Activated CD4-positive, alpha-beta T cell treated with anti-CD3 and anti-CD28 coated beads for 48 hours (primary cell): ENCODE measurements at places on chromosomes 5 and 9.

GRCh38 chr5:100838048-100838473, 65.0 kb downstream of the ST8SIA4 start:
- no peak for DNase-seq

- DNase-seq, result no peak
These were observed 375.8 kb downstream of the GADD45G start for GRCh38 chr9:89980600-89980999.

- DNase-seq, result no peak
These were observed 11.9 kb downstream of the ZCCHC9 start for GRCh38 chr5:81313278-81313677.

- DNase-seq, result no peak
These were observed 76.9 kb downstream of the IPO11 start for GRCh38 chr5:62489471-62489870.

DNA sequence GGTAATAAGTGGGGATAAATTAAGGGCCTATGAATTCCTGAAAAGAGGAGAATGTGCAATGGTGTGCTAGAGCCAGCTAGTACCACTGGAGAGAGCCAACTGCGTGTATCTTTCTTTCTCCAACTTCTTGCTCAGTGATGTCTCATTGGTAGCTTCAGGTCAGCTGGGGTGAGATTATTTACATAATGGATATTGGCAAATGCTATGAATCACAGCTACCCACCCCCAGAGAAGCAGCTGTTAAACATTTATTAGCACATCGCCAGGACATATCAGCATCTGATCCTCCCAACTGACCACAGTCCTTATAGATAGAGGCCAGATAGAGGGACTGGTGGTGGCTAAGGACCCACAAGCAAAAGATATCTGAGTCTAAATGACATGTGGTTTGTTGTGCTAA, 421.3 kb downstream of the ACTL7B start:
- DNase-seq, result no peak

DNA sequence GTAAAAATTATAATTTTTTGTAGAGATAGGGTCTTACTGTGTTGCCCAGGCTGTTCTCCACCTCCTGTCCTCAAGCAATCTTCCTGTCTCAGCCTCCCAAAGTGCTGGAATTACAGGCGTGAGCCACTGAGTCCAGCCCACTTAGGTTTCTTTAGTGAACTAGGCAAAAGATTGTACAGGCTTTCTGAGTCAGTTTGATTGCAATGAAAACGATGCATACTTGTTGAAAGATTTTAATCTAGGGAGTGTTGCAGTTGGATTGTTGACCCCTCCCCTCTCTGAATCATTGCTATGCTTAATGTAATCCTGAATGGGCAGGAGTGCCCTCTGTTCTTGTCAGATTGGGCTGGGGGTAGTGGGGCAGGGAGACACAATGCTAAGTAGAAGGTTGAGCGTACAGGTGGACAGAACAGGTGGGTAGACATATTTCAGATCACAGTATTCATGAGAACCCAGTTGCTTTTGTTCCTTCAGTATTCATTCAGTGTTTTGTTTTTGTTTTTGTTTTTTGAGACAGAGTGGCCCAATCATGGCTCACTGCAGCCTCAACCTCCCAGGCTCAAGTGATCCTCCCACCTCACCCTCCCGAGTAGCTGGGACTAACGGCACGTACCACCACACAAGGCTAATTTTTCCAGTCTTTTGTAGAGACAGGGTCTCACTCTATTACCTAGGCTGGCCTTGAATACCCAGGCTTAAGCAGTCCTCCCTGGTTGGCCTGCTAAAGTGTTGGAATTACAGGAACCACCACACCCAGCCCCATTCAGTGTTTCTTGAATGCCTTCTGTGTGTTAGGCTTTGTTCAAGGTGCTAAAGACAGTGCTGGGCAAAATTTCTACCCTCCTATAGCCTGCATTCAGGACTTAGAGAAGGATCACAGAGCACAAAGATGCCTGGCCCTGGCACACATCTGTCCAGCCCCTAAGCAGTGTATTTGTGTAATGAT, 70.1 kb downstream of the KIAA1958 start:
- DNase-seq, result no peak

DNA sequence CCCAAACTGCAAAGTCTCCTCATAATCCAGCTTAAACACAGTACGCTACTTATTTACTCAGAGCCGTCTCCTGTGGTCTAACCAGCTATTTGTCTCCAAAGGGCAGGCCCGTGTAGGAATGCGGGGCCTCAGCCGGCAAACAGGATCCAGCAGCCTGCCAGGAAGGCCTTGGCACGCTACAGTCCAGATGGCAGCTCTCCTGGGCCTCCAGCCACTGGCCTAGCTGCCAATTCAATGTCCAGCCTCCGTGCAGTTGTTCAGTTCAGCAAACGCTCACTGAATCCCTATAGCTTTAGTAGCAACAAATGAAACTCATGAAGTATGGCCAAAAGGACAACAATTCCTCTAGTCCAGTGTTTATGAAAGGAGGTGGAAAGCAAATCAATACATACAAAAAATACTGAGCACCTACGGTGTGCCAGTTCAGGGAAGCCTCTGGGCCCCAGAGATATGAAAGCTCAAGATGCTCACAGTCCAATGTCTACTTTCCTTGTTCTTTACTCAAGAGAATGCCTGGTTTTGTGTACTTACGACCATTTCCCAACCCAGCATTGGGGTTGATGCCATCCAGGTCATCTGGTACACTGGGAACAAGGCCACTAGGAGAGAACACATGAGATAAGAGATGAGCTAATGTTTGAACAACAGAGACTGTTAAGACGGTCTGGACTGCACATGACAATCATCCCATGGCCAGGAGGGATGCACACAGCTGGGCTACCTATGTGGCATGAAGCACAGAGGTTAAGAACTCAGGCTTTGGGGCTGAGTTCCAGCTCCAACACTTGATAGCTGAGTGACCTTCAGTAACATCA, 8.3 kb downstream of the CDK5RAP2 start:
- DNase-seq, result no peak

DNA sequence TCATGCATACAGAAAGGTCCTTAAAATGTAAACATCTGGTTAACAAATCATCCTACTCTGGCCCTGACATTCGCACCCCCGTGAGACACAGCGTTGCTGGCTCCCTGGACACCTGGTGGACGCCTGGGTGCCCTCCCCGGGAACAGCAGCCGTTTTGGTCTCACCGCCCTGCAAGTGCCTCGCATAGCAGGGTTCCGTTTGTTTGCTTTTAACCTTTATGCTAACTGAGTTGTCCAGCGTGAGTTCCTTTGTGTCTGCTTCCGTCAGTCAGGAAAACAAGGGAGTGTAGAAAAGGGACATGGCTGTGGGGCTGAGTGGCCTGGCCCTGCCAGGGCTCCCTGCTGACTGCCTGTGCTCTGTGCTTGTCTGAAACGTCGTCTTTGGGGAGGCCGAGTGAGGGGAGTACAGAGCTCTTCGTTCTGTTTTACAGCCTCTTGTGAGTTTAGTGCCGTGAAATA, 91.8 kb upstream of the CACNA1B start:
- no peak for DNase-seq

DNA sequence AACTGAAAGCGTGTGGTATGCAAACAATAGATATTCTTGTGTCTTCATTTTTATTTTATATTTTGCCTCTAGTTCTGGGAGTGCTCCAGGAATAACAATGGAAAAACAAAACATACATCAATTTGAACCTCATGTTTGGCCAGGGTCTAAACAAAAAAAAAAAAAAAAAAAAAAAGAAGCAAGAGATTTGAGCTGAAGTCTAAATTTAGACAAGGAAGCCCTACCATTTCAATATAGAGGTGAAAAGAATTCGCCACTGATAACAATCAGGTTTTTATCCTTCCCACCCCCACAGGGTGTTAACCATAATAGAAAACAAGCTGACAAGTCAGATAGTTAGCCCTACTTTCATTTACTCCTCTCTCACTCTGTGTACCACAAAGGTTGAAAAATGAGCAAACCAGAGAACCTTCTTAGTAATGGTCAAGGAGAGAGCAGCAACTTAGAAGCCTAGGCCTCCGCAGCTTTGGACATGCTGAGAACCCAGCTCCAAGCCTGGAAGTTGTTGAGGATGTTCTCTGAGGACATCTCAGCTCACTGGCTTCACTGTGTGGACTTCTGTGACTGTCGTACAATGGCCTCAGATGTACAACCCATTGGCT, 118.2 kb upstream of the HMHB1 start:
- DNase-seq, result no peak
